ENCODE measurements at places on chromosomes 4 and X.

DNA sequence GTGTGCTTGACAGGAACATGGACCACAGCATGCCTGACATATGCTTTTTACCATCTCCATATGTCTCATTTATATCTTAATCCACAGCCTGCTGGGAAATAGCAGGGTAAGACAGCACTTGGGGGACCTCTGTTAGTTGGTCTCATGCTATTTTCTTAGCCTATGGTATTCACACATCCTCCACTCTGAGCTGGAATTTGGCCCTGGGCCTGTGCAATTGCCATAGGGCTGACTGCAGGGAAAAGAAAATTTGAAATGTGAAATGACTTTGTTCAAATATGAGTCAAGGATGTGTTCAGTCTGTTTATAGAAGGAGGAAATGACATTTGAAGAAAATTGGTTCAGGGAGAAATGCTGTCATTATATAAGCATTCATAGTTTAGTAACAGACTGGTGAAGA, 9.6 kb upstream of the MAP7D3 start:
- no peak for DNase-seq

- no peak for DNase-seq
These were observed 57.3 kb upstream of the ZNF157 start for GRCh38 chrX:47313056-47313455.

GRCh38 chr4:145297556-145297955, 117.2 kb upstream of the OTUD4 start:
- DNase-seq = no peak

- no peak for DNase-seq
These were observed 60.4 kb downstream of the PCDH18 start for GRCh38 chr4:137471895-137472294.

GRCh38 chr4:89111833-89112563, 665 bp downstream of the TIGD2 start:
- DNase-seq = no peak

- no peak for DNase-seq
These were observed 796.6 kb upstream of the POU3F4 start for GRCh38 chrX:82711457-82711856.

- DNase-seq = no peak
These were observed 620.0 kb downstream of the ADGRL3 start for GRCh38 chr4:61820136-61820535.

- DNase-seq = no peak
These were observed 16.4 kb upstream of the ZNF280C start for GRCh38 chrX:130285069-130285620.

GRCh38 chr4:155434904-155435303, 58.1 kb upstream of the MAP9 start:
- no peak for DNase-seq

- DNase-seq = no peak
These were observed 14.4 kb downstream of the CCDC110 start for GRCh38 chr4:185457136-185457535.

DNA sequence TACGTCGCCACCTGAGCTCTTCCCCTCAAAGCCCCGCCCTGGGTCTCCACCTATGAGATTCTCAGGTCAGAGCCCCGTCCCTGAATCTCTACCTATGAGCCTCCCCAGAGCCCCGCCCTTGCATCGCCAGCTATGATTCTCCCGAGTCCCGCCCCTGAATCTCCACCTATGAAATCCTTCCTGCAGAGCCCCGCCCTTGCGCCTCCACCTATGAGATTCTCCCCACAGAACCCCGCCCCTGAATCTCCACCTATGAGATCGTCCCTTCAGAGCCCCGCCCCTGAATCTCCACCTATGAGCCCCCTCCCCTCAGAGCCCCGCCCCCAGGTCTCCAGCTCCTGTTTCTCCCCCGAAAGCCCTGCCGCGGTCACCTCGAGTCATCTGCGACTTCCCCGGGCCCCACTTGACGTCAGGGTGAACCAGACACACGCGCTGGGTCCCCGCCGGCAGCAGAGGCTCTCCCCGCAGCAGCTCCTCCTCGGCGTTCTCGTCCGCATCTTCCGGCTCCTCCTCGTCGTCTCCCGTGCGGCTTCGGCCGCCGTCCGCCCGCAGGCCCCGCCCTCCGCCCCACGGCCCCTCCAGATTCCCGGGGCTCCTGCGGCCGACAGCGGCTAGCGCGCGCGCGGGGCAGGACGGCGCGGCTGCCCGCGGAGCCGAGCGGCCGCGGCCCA, 393 bp downstream of the GTPBP6 start:
- DNase-seq = peak; percentile 100

GRCh38 chr4:27789773-27790172, 929.1 kb downstream of the STIM2 start:
- DNase-seq = no peak

GRCh38 chr4:4862071-4862551, 2.6 kb downstream of the MSX1 start:
- no peak for DNase-seq

DNA sequence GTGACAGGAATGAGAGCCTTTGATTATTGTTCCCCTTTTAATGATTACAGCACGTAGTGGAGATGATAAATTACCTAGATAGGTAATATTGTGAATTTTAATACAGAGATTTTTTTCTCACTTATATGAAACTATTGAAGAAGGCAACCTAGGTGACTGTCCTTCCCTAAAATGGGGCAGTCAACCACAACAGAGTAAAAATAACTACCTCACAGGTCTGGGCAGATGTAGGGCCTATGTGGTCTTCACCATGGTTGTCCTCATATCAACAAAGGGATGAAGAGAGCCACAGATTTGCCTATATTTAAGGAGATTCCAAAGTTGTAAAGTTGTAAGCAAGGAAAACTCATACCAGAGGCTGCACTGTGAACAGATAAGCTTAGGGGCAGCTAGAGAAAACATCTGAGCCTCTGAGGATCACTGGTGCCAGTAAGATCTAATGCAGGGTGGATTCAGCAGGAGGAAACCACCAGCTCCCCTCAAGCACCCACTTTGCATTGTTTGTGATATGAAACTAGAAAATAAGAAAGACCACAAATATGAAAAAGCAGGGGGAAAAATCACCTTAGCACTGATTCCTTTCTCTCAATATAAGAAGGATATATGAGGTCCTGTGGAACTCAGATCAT, 547.9 kb upstream of the GALNTL6 start:
- no peak for DNase-seq

GRCh38 chrX:34146906-34147305, 14.8 kb upstream of the FAM47A start:
- DNase-seq = no peak

DNA sequence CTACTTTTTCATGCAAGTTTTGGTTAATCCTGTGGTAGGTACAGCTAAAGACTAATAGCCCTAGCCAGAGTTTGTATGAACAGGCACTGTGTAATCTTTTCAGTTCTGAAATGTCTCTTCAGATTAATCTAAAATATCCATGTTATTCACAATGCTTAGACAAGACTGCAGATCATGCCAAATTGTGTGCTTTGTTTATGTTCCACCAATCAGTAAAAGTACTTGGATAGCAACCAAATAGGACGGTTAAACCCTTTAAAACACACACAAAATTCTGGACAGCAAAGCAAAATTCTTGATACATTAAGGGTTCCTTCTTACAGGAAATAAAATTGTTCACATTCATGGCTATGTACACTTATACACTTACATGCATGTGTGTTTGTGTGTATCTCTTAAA, 139.1 kb downstream of the KLHL13 start:
- no peak for DNase-seq

- DNase-seq = no peak
These were observed 19.1 kb downstream of the WDR17 start for GRCh38 chr4:176084769-176085168.

GRCh38 chrX:38538134-38538533, 23.2 kb upstream of the TSPAN7 start:
- DNase-seq = no peak

DNA sequence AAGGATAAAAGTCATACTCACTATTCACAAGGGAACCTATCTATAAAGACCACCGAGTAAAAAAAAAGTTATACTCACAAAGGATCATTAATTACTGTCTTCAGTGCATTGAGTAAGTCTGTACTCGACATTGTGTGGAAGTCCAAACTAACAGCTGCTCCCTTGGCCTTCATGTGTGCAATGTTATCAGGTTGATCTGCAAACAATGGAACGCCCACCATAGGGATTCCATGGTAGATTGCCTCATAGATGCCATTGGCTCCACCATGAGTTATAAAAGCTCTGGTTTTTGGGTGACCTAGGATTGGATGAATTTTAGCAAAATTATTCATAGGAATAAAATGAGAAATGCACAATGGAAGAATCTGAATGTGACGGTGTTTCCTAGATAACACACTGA, 10.6 kb downstream of the UGT2B4 start:
- no peak for DNase-seq

DNA sequence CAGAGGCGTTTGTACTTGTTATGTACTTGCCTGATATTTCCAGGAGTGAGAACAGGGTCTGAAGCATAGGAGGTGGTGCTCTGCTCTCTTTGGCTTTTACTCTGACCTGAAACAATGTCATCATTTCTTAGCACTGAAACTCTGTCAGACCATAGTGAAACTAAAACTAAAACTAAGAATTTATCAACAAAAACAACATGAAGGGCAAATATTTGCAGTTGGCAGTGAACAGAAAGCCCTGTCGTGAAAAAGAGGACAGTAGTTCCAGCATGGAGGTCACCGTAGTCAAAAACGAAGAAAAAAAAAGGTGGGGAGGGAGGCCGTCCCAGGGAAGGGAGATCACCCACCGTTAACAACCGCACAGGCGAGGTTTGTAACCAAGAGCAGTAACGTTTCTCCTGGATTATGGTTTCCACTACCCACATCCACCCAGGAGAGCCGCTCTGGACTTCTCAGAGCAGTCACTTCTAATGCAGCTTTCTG, 97.5 kb downstream of the ANK2 start:
- no peak for DNase-seq

DNA sequence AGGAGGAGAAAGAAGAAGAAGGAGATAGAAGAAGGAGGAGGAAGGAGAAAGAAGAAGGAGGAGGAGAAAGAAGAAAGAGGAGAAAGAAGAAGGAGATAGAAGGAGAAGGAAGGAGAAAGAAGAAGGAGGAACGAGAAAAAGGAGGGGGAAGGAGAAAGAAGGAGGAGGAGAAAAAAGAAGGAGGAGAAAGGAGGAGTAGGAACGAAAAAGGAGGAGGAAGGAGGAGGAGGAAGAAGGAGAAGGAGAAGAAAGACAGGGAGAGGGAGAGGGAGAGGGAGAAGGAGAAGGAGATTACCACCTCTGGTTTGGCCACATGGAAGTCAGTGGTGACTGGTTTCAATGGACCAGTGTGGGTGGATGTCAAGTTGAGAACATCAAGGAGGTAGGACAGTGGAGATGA, 50.0 kb upstream of the VEGFD start:
- DNase-seq = no peak

GRCh38 chrX:2497961-2498780, 2.6 kb downstream of the DHRSX start:
- DNase-seq = no peak

DNA sequence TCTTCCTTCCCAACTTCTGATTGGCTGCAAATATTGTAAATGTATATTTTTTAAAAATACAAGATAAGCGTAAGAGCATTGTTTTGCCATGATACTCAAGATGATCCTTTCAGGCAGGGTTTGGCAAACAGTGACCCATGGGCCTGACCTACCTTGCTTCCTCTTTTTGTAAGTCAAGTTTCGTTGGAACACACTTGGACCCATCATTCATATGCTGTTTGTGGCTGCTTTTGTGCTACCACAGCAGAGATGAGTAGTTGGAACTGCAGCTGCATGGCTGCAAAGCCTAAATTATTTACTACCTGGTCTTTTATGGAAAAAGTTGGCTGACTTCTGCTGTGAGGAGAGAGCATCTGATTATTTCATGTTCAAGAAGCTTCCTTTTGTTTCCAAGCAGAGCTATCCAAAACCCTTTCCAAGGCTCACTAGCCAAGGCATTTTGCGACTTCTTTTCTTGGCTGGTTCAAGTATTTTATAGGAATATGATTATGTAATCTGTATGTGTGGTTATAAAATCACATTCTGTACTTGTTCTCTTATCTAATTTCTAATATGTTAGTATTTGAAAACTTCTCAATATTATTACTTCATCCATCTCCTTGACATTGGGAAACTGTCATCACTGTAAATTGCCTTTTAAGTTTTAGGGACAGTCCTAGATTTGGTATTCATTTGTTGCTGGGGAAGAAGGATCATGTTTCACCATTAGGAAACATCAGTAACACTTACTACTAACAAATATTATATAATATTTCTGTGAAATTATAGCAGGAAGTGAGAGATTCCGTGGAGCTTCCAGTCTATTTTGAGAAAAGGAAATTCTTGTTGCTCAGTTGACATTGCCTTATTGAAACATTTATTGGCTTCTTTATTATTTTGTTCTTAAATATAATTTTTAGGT, 109.2 kb downstream of the ARHGAP10 start:
- DNase-seq = no peak

GRCh38 chr4:159823743-159824142, 720.9 kb downstream of the RAPGEF2 start:
- no peak for DNase-seq

DNA sequence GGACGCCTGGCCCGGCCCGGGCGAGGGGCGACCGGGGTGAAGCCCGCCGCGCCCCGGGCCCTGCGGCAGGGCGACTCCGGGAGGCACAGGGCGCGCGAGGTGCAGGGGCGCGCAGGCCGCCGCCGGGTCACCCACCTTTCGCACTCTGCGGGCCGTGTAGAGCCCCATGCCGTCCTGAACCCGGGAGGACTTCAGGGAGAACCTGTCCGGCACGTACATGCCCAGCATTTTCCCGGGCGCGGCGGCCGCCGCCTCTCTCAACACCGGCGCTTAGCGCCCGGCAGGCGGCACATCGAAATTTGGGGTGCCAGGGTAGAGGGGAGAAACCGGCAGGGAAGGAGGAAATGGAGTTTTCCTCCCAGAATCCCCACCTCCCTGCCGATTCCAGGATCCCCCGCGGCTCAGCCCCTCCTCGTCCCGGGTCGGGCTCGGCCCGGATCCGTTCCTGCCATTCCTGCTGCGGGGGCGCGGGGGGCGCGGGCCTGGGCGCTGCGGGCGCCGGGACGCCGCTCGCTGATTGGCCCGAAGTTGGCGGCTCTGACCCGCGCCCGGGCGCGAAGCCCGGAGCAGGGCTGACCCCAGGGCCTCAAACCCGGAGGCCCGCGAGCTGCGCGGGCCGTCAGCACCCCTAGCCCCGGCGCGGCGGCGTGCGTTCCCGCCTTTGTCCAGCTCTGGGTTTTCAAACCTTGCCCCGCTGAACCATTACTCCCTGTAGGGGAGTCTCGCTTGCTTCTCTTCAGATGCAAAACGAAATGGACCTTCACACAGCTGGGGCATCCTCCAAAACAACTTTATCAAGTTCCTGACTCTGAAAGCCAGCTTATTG, at the start of gene PRDM5:
TSS of gene PRDM5 (minus strand) at position 346 of the 826 bp plus-strand sequence. CDS start at position 228, 118 bp downstream.
- DNase-seq = peak; percentile 13

DNA sequence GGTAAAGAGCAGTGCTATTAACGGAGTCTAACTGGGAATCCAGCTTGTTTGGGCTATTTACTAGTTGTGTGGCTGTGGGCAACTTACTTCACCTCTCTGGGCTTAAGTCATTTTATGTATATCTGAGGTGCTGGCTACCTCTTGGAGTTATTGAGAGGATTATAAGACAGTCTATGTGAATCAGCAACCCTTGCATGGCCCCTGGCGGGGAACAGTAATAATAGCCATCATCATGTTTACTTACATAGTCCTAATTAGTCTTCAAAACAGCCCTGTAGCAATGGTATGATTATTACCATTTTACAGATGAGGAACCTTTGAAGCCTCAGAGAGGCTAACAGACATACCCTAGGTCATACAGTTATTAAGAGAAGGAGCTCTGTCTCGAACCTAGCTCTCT, 1.5 kb downstream of the HPRT1 start:
- no peak for DNase-seq

GRCh38 chrX:13661735-13662288, 8.9 kb downstream of the TCEANC start:
- peak; percentile 6 for DNase-seq
